ENCODE measurements at places on chromosomes 4 and X.

DNA sequence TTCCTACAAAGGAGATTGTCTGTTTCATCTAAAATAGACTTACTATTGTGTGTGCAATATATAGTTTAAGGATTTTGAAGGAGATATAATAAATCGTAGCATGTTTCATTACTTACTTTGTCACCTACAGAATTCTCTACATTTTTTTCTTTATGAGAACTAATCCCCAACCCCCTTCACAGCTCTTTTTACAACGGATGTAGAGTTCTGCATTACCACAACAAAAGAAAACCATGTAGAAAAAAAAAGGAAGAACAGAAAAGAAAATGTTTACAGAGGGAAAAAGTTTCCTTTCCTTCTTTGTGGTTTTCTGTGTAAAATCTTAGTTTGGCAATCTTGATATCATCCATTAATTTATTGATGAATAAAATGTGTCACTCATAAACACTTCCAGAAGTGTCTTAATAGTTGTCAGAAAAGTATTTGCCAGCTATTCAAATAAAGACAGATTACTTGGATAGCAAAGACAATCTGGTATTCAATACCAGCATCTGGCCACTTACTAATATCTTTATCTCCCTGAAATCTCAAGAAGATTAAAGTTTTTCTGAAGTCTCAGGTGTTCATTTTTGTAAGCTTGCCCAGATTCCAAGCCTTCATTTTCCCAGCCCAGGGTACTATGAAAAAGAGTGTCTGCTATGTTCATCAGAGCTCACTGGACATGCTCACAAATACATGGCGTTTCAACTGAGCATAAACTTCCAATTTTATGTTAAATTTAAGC lies 806.8 kb downstream of the PCDH19 start:
- DNase-seq: no peak

GRCh38 chr4:88758264-88758663 lies 60.6 kb upstream of the NAP1L5 start:
- no peak for DNase-seq

- no peak for DNase-seq
These were observed 1.4 kb downstream of the WDFY3 start for GRCh38 chr4:84964995-84965552.

- no peak for DNase-seq
These were observed 11.6 kb downstream of the ARHGAP24 start for GRCh38 chr4:85486425-85487086.
